ENCODE measurements at places on chromosomes 1 and 21.
A peak's percentile ranks its signal among the peaks of the same experiment; 100 is the strongest.

- no peak for DNase-seq
Measured at GRCh38 chr1:41498391-41498790, 13.9 kb upstream of the EDN2 start.

- DNase-seq, result no peak
Measured at GRCh38 chr1:201570181-201570885, 31.4 kb downstream of the NAV1 start.

DNA sequence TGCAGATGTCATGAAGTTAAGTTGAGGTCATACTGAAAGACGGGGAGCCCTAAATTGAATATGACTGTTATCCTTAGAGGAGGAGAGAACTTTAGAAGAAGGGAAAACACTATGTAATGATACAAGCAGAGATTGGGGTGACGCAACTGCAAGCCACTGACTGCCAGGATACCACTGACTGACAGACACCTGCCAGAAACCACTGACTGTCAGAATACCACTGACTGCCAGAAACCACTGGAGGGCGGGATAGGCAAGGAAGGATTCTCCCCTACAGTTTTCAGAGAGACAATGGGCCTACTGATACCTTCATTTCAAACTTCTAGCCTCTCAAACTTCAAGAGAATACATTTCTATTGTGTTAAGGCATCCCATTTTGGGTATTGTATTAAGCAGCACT is 388.7 kb downstream of the USH2A start:
- DNase-seq, result no peak

DNA sequence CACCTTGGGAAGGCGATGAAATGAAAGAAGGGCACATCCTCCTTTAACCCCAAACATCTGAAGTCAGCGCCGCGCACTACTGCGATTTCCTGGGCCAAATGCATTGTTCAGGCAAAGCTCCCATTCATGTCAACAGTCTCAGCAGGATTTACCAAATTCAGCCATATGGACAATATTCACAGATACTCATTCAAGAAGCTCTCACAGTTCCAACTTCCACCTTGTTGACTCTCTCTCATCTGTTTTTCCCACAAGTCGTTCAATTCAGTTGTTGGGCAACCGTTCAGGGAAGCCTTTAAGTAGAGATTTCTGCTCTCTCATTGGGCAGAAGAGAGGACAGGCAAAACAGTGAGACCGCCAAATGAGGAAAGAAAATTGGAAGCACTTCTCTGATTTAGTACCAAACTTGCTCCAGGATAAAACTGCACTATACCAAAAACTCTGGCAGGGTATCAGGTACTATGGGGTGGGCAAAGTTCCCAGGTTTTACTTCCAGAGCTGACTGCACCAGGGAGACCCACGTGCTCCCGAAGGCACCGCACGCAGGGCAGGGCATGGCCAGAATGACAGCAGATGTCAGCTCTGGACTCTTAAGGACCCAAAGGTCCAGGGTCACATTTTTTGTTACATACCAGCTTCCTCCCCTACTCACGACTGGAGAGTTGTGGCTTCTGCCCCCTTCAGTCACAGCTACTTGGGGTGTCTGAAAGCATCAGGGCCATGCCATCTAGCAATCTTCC is 668.8 kb downstream of the KIF26B start:
- DNase-seq, result no peak

DNA sequence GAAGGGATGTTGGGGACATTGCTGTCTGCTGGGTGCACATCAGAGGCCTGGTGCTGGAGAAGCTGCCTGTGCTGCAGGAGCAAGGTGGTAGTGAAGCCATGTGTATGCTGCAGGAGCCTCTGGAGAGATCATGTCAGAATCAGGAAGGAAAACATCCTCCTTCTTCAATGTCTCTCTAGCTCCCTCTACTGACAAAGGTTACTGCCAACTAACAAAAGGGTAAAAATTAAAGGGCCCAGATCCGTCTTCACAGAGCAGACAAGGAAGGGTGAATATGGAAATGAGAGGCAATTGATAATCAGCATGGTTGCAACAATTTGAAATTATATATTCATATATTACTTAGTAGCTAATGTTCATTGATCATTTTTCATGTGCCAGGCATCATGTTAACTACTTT is 32.2 kb downstream of the FAM177B start:
- DNase-seq, result no peak

- no peak for DNase-seq
Measured at GRCh38 chr1:215986401-215986800, 419.3 kb downstream of the KCTD3 start.

GRCh38 chr1:155884031-155884960 is 24.9 kb downstream of the SYT11 start:
- DNase-seq, result no peak

GRCh38 chr1:244329591-244330317 is 122.0 kb downstream of the ADSS2 start:
- DNase-seq, result no peak

DNA sequence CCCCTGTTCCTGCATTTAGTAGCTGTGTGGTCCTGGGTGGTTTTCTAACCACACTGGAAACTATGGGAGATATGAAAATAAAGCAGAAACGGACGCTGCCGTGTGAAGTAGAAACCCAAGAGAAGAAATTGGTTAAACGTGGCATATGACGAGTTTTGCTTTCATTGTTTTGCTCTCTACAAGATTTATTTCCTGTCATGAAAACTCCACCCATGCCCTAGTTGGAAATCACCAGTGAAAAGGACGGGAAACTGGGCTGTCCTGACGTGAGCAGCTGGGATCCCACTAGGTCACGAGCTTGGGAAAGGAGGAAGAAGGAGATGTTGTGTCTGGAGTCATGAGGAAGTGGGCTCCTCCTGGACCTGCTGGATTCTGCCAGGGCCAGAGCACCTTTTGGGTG is 120.8 kb upstream of the GADD45A start:
- no peak for DNase-seq

- DNase-seq, result no peak
Measured at GRCh38 chr21:29951911-29952310, 12.1 kb upstream of the GRIK1 start.

DNA sequence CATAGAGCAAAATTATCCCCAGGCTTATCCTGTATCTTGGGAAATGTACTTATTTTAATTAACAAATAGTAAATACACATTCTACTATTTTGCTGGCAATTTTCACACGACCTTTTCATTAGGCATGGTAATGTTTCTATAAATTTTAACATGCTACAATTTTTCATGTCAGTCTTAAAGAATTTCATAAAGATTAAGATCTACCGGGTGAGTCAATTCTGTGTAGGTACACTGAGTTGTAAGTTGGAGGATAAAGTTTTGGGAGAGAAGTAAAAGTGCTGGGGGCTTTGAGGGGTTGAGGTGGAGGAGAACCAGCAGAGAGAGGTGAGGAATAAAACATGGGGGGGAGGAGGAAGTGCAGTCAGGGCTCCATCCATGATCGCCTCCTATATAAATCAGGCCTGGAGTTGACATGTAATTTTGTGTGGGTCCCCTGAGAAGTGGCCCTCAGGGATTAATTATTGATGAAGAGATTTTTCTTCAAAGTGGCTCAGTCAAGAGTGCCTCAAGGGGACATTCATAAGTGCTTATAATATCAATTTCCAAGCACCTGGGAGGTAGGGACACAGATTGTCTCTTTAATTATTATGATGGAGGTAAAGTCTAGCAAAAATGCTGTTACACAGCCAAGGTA is 7.2 kb downstream of the DPYD start:
- peak; percentile 61 for DNase-seq

DNA sequence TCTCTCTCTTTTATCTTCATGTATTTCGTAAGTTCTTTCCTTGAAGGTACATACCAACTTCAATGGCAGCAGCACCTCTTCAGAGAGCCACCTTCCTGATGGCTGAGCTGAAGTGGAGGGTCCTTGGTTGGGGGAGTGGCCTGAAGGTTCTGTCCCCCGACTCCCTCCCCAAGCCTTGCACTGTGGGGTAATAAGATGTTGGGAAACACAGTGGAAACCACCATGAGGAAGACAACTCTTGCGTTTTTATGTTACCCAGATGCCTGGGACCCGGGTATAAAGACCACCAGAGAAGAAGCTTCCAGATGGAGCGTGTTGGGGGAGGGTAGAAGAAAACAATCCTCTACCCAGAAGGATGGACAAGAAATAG is 794 bp downstream of the KRTAP12-3 start:
- DNase-seq, result no peak
